ENCODE measurements at places on chromosomes 3 and 15.

DNA sequence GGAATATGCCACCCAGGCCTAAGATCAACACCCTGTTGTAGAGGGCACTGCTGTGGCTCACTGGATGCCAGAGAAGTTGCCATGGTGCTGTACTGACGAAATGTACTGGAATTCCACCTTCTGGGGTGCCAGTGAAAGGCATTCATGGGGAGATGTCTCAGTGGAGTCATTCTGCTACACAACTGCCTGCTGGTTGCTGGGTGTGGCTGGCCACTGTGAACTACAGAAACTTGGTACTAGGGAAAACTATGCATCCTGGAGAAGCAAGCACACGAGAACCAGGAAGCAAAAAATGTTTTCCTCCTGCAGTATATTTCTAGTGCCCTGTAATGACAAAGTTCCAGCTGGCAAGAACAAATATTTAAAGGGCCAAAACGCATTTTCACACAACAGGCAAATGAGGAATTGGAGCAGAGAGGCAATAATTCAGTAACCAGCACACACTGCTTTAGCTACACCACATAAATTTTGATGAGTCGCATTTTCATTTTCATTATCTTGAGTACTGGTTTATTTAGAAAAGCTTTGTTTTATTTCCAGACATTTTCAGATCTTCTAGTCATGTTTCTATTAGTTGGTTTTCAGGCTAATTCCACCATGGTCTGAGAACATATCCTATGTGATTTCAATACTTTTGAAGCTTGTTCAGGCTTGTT, 18.3 kb upstream of the RFX7 start:
- no peak for DNase-seq

GRCh38 chr15:56468401-56468800, 3.5 kb upstream of the MNS1 start:
- DNase-seq, result no peak

- DNase-seq, result no peak
These were observed 98.5 kb upstream of the SOX2 start for GRCh38 chr3:181613191-181613590.

- DNase-seq, result no peak
These were observed 14.3 kb downstream of the TPM1 start for GRCh38 chr15:63056829-63057228.

- DNase-seq, result no peak
These were observed 52.7 kb downstream of the MITF start for GRCh38 chr3:69791919-69792399.

DNA sequence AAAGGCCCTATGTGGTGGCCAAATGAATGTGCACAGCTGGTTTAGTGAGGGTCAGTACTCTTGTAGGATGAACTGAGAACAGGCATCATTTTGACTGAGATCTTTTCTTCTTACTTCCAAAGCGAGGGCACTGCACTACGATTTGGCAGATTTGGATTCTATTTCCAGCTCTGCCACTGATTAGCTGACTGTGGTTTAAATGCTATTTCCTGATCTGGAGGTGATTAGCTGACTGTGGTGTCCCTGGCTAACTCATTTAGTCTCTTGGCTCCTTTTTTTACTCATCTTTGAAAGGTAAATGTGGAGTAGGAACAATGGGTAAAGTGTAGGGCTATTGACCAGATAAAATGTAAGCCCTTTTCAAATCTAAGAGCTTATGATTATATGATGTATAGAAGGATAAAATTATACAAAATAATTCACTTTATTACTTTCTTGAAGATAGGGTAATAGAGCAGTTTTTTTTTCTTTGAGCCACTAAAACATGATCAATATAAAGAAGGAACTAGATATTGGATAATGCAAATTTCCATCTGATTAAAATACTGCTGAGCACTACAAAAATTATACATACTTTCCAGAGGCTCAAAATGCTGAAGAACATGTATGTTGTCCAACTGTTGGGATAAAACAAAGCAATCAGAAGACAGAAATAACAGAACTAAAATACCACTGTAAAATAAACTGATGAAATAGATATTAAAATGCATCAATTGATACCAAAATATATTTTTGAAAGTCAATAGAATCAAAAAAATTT, 39.7 kb upstream of the PLOD2 start:
- no peak for DNase-seq

- no peak for DNase-seq
These were observed 5.2 kb upstream of the TRPM1 start for GRCh38 chr15:31106495-31107300.

- no peak for DNase-seq
These were observed 91.3 kb downstream of the SHQ1 start for GRCh38 chr3:72756900-72757299.

DNA sequence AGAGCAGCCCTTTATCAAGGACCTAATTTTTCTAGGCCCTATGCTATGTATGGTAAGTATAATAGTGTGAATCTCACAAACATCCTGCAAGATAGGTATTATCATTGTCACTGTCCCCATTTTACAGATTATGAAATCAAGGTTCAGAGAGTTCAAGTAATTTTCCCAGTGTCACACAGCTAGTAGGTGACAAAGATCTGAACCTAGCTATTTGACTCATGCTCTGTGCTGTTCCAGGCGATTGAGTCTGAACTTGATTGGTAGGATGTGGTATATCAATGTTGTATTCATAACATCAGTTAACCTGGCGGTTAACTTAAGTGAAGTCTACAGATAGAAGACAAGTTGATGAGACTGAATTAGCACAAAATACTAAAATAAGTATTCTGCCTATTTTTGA, 229.9 kb downstream of the CHST2 start:
- DNase-seq, result no peak

DNA sequence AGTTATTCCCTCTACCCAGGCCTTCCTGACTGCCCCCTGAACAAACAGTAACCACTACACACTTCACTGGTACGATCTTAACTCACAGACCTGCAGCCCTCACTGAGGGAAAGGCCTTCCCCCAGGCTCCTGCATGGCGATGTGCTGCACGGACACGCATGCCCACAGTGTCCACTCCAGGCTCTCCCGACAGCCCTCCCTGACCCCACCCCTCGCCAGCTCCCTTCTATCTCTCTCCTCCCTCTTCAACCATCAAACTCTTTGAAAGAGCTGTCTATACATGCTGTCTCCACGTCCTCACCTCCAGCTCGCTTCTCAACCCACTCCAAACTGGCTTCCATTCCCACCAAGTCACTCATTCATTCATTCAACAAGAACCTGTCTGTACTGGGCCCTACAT, 3.9 kb downstream of the SCN5A start:
- DNase-seq, result no peak

DNA sequence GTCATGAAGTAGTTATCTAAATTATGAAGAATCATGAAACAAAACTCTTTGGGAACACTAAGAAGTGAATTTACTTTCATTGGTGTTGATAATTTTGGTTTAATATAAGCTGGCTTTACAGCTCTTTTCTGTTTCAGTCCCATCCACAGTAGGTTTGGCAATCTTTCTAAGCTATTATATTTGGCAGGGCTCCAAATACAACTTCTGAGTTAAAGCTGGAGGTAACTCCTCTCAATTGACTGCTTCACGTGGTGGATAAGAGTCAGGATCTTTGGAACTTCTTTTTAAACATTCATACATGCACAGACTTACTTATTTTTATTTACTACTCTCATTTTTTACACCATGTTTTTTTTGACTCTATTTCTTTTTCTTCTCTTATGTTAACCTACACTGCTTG, 106.5 kb upstream of the EPHA3 start:
- DNase-seq, result no peak

- DNase-seq, result no peak
These were observed 1.3 kb upstream of the ETV5 start for GRCh38 chr3:186109897-186110803.

- DNase-seq, result no peak
These were observed 453.9 kb downstream of the SQOR start for GRCh38 chr15:46088486-46089445.

GRCh38 chr3:38646630-38647029, 2.9 kb downstream of the SCN5A start:
- DNase-seq, result no peak

- DNase-seq, result no peak
These were observed 10.6 kb downstream of the SPRED1 start for GRCh38 chr15:38263251-38263650.

DNA sequence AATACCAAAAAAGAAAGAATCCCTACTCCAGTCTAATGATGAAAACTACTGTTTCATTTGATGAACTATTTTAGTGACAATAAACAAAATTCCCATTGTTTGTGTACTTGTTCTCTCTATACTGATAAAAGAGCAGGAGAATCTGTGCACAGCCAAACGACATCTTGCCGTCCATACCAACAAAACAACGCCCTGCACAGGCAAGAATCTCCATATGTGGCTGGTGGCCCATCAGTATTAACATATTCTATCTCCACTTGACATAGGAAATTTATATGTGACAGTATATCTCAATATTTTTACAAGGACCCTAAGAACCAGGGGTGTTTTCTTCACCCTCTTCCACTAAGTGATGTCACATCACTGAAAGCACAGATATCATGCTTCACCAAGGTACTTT, 279.5 kb downstream of the ULK4 start:
- DNase-seq, result no peak

DNA sequence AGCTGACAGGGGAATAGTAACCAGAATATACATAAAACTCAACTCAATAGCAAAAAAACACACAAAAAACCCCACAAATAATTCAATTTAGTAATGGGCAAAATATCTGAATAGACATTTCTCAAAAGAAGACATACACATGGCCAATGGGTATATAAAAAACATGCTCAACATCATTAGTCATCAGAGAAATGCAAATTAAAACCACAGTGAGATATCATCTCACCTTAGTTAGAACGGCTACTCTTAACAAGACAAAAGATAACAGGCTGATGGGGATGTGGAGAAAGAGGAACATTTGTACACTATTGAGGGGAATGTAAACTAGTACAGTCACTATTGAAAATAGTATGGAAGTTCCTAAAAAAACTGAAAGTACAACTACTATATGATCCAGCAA, 678.6 kb downstream of the MECOM start:
- DNase-seq, result no peak

DNA sequence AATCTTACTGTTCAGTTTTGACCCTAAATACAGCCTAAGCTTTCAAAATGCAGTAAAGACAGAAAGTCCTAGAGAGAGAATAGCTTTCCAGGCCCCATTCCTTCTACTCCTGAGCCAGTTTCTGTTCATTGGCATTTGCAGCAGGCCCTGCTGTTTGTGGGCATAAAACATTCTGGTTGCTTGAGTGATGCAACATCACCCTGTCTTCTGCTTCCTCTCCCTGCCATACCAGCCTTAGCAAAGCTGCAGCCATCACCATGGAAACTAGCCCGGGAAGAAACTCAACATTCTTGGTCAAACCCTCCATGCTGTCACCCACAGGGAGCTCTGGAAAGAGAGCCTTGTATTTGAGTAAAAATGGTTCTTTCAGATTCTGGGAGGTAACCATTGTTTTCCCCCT, 325.7 kb downstream of the MAGI1 start:
- no peak for DNase-seq

GRCh38 chr15:31478702-31479221, 152.1 kb downstream of the KLF13 start:
- no peak for DNase-seq

DNA sequence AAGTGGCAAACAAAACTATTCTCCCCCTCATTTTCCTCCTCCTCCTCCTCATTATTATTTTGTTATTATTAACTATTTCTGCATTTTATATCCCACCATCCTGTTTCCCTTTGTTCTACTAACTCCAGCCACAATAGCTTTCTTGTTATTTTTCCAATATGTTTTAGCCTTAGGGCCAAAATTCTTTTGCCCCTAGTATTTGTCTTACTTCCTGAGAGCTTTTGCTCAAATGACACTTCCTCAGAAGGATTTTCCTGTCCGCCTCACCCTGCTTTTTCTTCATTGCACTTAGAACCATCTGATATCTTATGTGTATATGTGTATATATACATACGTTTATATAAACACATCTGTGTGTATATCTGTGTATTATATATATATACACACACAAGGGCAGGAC, 32.7 kb upstream of the NUDT16 start:
- DNase-seq, result no peak

GRCh38 chr3:39220407-39221140, 28.2 kb upstream of the XIRP1 start:
- DNase-seq, result no peak

- DNase-seq, result no peak
These were observed 649 bp upstream of the PIK3CB start for GRCh38 chr3:138835397-138835757.

DNA sequence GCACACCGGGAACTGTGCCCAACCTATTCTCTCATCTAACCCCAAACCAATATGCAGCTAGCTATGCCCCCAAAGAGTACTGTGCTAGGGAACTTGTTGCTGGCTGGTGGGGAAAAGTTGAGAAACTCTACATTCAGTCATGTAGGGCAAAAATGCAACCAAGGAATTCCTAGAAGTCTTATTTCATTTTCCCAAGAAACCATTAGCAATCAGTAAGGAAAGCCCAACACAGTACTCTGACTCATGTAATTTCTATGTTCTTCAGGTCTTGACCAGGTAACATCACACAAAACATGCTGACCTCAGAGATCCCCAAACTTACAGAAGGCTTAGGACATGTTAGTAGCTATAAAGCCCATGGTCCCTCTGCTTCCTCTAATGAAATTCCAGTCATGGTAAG, 52.1 kb downstream of the TASOR start:
- no peak for DNase-seq

DNA sequence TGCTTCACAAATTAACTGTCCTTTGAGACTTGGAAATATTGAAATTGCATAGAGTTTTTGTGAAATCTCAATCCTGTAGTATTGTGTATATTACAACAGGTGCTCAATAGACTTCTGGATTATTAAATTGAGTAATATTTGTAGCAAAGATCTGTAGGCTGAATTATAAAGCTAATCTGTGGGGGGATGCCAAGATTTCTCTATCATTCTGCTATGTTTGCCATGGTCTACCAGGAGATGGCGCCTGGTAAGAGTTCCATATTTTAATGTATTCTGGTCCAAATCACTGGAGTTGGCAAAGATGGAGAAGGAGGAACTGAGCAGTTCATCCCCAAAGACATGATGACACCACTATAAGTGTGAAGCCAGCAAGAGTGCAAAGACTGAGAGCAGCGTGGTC, 340.9 kb upstream of the TPRG1 start:
- DNase-seq, result no peak

GRCh38 chr15:91116113-91117067, 16.3 kb downstream of the SV2B start:
- no peak for DNase-seq

Measured in NCI-H187 treated with DMSO at 0.1 percent for 48 hours (cell line).